COR-L47 (cell line): ENCODE measurements at places on chromosomes 13 and 19.

GRCh38 chr19:16385821-16386220 is 61.2 kb downstream of the KLF2 start:
- DNase-seq, result no peak

DNA sequence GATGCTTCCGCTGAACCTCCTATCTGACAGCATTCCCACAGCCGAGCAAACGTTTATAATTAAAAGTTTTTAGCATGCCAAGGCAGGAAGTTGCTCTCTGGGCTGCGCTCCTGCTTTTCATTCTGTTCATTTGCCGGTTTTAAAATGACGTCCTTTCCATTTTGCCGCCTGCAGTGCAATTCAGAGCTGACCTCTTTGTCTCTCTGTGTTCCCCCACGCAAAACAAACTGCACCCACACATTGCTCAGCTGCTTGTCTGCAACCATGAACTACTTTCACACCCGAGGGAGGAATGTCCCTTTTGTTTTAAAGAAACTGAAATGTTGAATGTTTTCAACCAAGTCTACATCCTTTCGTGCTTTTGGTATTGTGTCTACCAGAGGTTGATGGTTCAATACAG is 416.5 kb downstream of the EFNB2 start:
- no peak for DNase-seq

- DNase-seq, result no peak
Measured at GRCh38 chr19:50959731-50960500, 7.1 kb upstream of the KLK5 start.

- DNase-seq, result no peak
Measured at GRCh38 chr19:28427376-28428083, 785.4 kb downstream of the UQCRFS1 start.

- no peak for DNase-seq
Measured at GRCh38 chr13:32126278-32126677, 94.7 kb downstream of the FRY start.

- no peak for DNase-seq
Measured at GRCh38 chr13:95067303-95067702, 233.9 kb downstream of the ABCC4 start.
